ENCODE measurements at places on chromosomes 11 and 22. TPM values are rescaled to one million over a fixed set of nuclear protein-coding genes. Genes with fewer than 3 reads are reported as not detected.

SUSD2 gene
- 1.2 TPM for total RNA-seq

SERHL2 gene
- 2.6 TPM for total RNA-seq

ARHGEF17 gene
- 29.5 TPM for total RNA-seq

LARGE1 gene
- total RNA-seq, result 28.7 TPM

DEPDC7 gene
- 3.5 TPM for total RNA-seq
